ENCODE measurements at places on chromosomes 2 and 18.

DNA sequence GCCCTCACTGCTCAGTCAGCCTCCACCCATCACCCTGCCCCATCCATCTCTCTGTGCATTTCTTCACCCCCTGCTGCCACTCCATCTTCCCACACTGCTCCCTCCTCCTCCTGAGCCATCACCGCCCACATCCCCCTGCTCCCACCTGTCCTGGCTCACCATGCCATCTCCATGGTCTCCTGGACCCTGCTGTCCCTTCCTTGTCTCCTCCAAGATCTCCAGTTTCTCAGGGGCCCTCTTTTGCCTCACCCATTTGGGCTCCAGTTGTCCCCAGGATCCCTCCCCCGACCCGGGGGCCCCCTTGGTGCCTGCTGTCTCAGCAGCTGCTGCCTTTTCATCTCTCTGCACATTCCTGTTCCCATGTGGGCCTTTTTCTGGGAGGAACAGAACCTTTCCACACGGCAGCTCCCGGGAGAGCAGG lies 10.6 kb downstream of the SPEG start:
- DNase-seq: no peak

GRCh38 chr2:75375646-75376582 lies 176.6 kb upstream of the TACR1 start:
- no peak for DNase-seq

- peak; percentile 43 for DNase-seq
These were observed 35.7 kb downstream of the ODC1 start for GRCh38 chr2:10412380-10412779.

DNA sequence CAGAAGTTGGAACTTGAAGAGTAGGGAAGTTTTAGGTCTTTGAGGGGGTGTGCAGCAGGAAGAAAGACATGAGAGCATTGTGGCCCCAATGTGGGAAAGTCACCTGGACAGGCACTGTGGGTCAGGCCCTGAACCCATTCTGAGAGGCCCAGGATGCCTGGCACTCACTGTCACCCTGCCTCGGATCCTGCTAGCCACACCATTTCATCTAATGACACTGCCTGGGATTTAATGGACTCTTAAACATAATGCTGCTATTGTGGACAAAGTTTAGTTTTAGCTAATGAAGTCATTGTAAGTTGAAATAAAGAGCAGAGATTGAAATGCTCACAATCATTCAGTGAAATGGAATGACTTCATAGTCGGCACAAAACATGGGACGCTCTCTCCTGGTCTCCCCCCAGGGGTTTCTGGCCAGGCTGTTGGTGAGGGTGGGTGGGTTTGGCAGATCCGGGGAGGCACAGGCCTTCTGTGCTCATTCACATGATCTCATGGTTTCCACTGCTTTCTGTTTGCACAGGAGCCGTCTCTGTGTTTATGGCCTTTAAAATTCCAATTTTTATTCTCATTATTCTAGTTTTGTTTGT lies 141.8 kb upstream of the KLHL29 start:
- DNase-seq: no peak

DNA sequence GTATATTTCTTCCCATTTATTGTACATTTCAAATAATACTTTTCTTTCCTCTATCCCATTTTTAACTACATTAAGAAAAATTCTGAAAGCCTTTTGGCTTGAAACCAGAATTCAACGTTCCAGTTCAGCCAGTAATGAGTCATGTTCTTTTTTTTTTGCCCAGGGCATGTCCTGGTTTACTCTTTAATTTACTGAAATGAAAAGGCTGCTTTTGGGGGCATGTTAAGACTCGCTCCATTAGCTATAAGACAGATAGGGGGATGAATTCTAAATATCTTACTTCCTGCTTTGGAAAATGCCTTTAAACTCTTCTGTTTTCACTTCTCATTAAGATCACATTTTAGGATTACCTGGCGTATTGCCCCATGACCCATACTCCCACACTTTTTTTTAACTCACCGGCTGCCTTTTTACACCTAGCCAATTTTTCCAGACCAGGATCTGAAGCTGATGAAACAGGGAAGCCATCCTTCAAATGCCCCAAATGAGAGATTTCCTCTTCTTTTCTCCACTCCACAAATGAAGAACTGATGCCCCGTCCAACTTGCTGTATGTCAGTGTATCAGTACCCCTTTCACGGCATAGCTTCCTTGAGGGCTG lies 585 bp downstream of the ABCA12 start:
- no peak for DNase-seq

- DNase-seq: no peak
These were observed 424.8 kb upstream of the ZEB2 start for GRCh38 chr2:144944546-144945220.

DNA sequence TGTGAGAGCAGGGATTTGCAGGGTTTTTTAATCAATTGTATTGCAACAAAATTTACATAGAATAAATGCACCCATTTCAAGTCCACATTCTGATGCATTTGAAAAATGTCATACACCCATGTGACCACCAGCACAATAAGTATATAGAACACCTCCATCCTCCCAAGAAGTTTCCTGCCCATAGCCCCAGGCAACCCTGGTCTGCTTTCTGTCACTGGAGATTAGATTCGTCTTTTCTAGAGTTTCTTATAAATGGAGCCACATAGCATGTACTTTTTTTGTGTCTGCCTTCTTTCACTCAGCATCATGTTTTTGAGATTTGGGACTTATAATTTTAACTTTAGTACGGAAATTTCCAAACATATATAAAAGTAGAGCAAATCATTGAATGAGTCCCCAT lies 127.2 kb upstream of the EPAS1 start:
- DNase-seq: no peak

DNA sequence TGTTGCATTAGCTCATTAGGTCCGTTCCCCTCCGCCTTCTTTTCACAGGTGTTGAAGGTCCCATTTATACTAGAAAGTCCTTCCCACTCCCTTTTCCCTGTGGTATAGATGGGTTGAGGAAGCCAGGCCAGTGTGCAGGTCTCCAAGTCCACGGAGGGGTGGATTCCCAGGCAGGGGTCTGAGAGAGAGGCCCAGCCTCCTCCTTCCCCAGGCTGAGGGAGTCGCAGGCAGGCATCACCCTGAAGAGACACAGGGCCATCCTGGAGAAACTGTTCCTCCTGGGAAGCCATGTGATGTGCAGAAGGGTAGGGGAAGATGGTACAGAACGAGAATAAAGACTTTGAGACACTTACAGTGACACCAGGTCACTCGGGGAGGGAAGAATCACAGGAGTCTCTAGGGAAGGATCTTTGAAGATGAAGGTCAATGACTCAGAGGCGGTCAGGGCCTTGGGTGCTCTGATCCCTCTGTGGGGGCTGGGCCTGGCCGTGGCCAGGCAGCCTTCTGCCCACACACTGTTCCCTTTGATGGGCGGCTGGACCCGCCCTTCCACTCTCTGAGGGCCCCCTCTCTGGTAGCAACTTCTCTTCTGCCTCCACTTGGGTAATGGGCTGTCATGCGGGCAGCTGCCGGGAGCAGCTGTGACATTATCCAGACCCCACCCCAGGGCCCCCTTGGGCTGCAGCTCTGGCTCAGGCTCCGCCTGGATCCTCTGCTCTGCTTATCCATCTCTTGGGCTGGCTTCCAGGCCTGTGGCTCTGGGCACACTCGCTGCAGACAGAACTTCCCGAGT lies 45.1 kb downstream of the RHOB start:
- DNase-seq: no peak

- DNase-seq: peak; percentile 11
These were observed 84.9 kb upstream of the MAP4K3 start for GRCh38 chr2:39521876-39522517.

DNA sequence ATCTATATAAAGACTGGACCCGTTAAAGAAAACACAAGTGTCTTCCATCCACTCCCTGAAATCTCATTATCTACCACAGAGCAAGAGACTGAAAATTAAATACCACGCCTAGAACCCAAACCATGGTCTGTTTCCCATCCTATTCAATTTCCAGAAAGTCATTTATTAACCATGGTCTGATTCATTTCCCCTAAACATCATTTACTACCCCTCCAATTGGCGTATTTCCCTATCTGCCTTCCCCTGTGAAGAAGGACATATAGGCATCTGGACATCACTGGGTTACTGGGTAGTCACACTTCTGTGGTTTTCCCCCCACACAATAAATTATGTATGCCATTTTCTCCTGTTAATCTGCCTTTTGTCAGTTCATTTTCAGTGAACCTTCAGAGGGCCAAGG lies 30.8 kb downstream of the CCDC93 start:
- DNase-seq: no peak

DNA sequence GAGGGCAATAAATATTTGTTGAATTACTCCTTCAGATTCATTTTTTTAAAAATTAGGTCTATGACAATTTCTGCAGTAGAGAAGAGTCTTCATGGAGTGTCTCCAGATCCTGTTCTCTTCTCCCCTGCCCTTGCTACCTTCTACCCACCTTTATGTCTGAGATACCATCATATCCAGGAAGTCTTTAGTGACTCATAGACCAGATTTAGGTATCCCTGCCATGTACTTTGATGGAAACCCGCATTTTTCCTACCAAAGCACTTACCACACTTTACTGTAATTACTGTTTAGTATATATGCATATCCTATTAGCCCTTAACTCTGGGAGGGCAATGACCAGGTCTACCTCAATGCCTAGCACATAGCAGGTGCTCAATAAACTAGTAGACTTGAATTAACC lies 11.6 kb downstream of the ZNF397 start:
- no peak for DNase-seq

- no peak for DNase-seq
These were observed 96.4 kb downstream of the COBLL1 start for GRCh38 chr2:164745012-164745797.

DNA sequence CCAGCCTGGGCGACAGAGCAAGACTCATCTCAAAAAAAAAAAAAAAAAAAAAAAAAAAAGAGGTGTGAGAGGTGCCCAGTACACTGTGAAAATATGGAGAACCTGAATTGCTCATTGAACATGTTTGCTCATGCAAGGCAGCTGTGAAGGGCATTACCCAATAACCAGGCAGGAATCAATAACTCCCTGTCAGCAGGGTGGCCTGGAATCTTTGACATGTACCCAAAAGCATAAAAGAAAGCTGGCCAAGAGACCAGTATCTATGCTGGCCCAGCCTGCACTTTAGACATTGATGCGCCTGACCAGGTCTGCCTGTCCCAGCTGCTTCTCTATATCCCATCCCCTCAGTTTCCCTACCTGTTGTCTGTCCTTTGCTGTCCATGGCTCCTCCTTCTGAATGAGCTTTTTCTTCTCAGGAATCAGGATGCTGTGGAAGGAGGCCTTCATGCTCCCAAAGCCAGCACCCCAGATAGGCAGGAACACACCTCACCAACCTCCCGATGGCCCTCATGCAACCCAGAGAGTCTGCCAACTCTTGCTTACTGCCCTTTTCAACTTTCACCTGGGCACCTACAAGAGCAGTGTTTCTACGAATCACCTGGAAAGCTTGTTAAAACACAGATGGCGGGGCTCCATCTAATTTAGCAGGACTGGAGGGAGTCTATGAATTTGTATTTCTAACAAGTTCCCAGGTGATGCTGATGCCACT lies 83.4 kb upstream of the PPP1CB start:
- DNase-seq: no peak

- DNase-seq: no peak
These were observed 58.8 kb upstream of the CD302 start for GRCh38 chr2:159856760-159857159.

DNA sequence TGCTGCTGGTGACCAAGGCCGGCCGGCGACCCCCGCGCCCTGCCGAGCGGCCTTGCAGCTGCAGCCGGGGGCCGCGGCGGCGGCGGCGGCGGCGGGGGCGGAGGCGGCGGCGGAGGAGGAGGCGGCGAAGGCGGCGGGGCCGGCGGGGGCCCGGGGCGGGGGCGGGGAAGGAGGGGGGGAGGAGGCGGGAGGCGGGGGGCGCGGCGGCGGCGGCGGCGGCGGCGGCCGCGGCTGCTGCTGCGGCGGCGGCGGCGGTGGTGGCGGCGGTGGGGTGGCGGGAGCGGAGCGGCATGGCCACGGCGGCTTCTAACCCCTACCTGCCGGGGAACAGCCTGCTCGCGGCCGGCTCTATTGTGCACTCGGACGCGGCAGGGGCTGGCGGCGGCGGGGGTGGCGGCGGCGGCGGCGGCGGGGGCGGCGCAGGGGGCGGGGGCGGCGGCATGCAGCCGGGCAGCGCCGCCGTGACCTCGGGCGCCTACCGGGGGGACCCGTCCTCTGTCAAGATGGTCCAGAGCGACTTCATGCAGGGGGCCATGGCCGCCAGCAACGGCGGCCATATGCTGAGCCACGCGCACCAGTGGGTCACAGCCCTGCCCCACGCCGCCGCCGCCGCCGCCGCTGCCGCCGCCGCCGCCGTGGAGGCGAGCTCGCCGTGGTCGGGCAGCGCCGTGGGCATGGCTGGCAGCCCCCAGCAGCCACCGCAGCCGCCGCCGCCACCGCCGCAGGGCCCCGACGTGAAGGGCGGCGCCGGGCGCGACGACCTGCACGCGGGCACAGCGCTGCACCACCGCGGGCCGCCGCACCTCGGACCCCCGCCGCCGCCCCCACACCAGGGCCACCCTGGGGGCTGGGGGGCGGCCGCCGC lies 1.5 kb downstream of the POU3F3 start:
- no peak for DNase-seq

GRCh38 chr2:210443527-210443926 lies 33.0 kb downstream of the LANCL1 start:
- DNase-seq: no peak

- DNase-seq: no peak
These were observed 714.1 kb downstream of the KCNJ3 start for GRCh38 chr2:155412598-155412997.

DNA sequence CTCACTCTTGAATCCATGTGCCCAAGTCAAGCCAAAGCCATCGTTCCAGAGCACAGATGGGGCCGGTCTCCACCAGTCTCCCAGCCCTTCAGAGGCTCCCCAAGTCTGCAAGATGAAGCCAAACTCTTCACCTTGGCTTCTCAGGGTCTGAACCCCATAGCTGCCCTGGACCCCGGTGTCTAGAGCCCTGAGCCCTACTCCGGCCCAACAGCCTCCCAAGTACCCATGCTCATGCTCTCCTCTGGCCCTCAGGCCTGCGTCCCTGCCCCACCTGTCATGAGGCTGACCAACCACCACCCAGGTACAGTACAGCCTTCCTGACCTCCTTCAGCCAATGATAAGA lies 46.0 kb downstream of the ZNF516 start:
- DNase-seq: no peak

- DNase-seq: no peak
These were observed 25.1 kb upstream of the TMEM214 start for GRCh38 chr2:27007416-27008374.

- no peak for DNase-seq
These were observed 37.7 kb upstream of the MEX3C start for GRCh38 chr18:51235009-51235789.

GRCh38 chr2:195912079-195912478 lies 156.6 kb downstream of the DNAH7 start:
- no peak for DNase-seq

- no peak for DNase-seq
These were observed 4.2 kb downstream of the CNGA3 start for GRCh38 chr2:98350411-98350810.

Data from inflammatory macrophage (primary cell).